ENCODE measurements at places on chromosomes 13 and 19.

- peak; percentile 61 for DNase-seq
These were observed 181.5 kb downstream of the DNAJC3 start for GRCh38 chr13:95858286-95859075.

DNA sequence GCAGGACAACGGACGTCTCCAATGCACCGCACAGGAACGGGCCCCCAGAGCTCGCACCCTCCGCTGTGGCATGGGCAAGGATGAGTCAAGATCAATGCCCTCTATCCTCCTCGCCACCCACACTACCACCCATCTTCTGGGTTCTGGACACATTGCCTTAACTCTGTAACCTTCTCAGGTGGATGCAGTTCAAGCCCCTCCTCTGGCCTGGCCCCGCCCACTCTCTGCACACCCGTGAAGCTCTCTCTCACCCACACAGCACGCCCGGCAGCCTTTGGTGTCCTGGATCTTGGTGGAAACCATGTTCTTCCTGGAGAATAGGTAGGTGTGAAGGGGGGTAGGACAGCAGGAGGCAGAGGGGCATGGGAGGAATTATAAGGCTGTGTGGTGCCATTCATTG is 20.7 kb downstream of the MAP4K1 start:
- DNase-seq, result no peak

DNA sequence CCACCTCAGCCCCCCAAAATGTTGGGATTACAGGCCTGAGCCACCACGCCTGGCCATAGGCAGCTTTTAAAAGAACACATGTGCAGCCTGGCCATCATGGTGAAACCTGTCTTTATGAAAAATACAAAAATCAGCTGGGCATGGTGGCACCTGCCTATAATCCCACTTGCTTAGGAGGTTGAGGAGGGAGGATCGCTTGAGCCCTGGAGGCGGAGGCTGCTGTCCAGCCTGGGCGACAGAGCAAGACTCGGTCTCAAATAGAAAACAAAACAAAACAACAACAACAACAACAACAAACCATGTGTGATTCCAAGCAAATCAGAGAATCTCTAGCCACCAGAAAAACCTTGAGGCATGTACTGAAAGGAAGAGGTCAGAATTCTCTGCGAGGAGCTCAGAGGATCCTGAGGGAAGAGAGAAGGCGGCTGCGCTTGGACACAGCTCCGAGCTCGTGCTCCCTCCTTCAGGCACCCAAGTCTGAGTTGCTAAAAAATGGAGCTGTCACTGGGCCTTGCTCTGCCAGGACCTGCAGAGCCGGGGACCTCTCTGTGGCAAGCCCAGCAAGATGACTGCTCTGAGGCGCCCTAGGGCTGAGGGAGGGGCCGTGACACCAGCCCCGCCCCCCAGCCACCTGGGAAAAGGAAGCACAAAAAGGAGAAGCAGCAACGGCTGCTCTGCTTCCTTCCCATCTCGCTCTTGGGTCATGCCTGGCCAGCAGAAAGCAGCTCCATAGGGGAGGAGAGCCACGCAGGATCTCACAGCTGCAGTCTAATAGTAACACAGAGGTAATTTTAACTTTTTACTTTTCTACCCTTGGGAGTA is at the start of gene ARL11:
ARL11 (plus strand) TSS at position 677 of the 822 bp plus-strand sequence. CDS start 1,941 bp downstream, outside the sequence.
- DNase-seq, result no peak

GRCh38 chr13:27176470-27177410 is 5.1 kb upstream of the USP12 start:
- no peak for DNase-seq

- DNase-seq, result peak; percentile 9
These were observed 7.5 kb upstream of the OR10H5 start for GRCh38 chr19:15779756-15780476.

GRCh38 chr13:79807554-79807953 is 326.6 kb downstream of the NDFIP2 start:
- DNase-seq, result no peak

- DNase-seq, result no peak
These were observed 872.3 kb downstream of the SLITRK1 start for GRCh38 chr13:83009987-83010386.

GRCh38 chr13:94548821-94549231 is 47.1 kb downstream of the TGDS start:
- peak; percentile 65 for DNase-seq

- DNase-seq, result no peak
These were observed 50.5 kb upstream of the UBE2L5 start for GRCh38 chr13:30371649-30372265.

- DNase-seq, result no peak
These were observed 849 bp downstream of the GAS6 start for GRCh38 chr13:113862931-113863523.

DNA sequence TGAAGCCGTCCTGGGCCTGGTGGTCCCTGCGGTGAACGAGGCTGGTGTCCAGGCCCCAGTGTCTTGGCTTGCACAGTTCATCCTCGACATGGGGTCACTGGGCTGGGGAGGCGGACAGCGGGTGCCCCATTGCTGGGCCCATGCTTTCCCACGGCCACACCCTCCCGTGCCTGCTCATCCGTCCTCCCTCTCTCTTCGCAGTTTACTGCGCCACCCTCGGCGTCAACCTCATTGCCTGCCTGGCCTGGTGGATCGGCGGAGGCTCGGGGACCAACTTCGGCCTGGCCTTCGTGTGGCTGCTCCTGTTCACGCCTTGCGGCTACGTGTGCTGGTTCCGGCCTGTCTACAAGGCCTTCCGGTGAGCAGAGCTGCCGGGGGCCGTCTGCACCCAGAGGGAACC is 12.7 kb downstream of the ADAT3 start:
- no peak for DNase-seq

GRCh38 chr13:25762795-25763377 is 288.9 kb downstream of the SHISA2 start:
- DNase-seq, result no peak

DNA sequence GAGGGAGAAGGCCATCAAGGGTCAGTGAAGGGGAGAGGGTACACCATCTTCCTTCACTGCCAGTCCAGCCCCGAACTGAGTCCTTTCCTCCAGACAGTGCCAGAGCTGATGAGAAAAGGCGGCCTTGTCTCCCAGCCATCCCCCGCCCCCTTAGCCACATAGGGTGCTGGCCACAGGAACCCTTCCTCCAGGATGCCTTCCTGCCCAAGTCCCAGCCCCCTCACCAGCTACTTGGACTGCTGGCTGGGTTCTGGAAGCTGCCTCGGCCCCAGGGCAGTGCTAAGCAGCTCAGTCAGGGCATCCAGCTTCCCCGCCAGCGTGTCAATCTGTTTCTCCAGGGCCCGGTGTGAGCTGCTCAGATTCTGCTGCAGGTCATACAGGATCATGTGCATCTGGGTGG is 12.6 kb upstream of the SMG9 start:
- no peak for DNase-seq

GRCh38 chr13:41516760-41517159 is 59.4 kb downstream of the RGCC start:
- no peak for DNase-seq

GRCh38 chr13:64801768-64802167 is 2428.4 kb downstream of the PCDH9 start:
- DNase-seq, result no peak

GRCh38 chr13:69866555-69866954 is 241.1 kb upstream of the ATXN8OS start:
- no peak for DNase-seq

DNA sequence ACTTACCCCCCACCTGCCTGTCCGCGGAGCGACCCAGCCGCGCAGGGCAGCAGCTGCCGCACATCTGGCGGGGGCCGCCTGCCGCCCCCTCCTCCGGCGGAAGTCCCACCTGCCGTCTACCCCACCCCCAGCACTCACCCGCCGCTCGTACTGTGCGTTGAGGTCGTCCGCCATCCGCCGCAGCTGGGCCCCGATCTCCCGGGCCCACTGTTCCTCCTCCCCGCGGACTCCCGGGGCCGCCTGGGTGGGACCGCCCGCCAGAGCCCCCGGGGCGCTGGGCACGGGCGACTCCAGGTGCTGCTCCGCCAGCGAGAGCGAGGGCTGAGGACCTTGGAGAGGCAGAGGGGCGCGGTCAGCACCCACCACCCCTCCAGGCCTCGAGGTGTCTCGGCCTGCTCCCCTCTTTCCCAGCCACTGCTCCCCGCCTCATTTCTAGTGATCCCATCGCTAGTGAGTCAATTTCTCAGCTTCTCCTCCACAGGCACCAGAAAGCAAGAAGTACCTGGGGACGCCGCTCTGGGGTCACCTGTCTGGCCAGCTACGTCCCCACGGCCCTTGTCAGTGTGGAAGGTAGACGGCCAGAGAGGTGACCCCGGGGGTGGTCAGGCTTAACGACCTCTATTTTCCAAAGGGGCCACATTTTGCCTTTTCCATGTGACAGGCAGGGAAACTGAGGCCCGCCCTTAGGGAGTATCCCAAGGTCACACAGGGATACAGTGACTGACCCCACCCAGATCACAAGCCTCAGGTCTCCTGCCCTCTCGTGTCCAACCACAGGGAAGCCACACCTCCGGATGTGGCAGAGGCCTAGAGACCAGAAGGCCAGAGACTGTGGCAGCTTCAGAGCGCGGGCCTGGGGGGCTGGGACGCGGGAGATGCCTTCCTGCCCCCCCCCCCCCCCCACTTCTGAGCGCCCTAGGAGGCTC is 4.3 kb downstream of the BBC3 start:
- DNase-seq, result peak; percentile 74

DNA sequence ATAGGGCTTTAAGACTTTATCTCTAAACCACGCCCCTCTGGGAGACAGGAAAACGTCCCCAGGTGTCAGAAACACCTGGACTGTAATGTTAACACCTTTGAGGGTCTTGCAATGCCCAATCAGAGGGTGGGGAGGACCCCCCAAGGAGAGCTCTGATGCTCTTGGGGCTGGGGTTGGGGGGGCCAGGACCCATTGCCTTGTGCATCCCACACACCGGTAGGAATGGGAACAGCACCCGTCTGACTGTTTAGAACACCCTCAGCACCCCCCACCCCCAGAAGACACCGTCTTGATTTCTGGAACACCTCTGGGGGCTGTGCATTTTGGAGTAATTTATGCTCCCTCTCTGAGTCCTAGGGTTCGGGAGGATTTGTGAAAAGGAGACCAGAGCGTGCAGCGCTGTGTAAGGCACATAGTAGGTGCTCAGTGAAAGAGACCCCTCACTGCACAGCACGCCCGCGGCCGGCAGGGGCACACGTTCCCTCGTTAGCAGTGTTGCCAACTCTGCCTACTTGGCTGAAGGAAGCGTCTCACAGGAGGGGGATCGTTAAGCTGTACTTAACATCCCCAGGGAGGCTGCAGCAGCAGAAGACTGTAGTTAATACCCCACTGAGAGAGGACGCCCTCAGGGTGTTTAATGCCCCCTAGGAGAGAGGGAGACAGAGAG is 2.8 kb upstream of the ERFL start:
- peak; percentile 76 for DNase-seq

DNA sequence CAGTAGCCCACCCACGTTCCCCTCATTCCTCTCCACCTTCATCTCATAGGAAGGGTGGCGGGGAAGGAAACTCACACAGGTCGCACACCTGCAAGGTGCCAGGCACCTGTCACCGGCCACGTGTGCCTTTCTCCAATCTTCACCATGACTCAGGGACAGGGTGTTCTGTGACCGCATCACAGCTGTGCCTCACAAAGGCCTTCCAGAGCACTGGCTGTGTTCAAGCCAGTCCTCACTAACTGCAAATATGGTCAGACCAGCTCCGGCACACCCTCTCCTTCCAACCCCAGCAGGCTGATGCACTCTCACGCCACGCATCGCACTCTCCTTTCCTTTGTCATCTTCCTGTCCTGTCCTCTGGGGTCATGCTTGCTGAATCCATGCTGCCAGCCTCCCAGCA is 415.9 kb downstream of the IRS2 start:
- DNase-seq, result no peak

DNA sequence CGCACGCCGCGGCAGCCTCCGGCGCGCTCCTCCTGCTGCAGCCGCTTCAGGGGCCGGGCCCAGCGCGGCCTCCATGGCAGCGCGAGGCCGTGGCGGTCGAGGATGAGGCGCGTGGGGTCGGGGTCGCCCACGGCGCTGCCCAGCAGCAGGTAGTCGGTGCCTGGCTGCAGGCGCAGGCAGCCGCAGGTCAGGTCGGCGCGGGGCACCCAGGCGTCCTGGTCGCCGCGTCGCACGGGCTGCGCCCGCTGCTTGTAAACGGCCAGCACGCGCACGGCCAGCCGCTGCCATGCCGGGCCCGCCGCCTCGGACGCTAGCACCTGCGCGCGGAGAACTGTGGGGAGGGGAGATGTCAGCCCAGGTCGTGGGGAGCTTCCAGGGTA is 11.1 kb downstream of the NTN5 start:
- no peak for DNase-seq

- DNase-seq, result no peak
These were observed 56.4 kb upstream of the GJB6 start for GRCh38 chr13:20288561-20288960.

DNA sequence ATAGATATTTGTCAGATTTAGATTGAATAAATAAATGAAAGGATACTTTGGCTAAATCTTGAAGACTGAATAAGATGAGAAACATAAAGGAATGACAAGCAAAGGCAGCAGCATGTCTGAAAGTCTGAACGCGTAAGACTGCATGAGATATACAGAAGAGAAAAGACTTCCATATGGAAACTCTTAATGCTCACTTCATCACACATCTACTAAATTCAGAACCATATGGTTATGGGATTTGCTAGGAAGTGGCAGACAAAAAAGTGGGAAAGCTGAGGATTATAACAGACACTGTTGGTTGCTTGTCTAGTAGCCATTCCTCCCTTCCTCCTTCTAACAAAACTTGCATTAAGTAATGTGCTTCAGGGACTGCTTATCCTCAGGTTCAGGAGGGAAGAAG is 446.7 kb downstream of the KCTD12 start:
- no peak for DNase-seq

GRCh38 chr19:29886586-29886985 is 55.5 kb upstream of the URI1 start:
- DNase-seq, result no peak

GRCh38 chr13:73720216-73720840 is 413.9 kb downstream of the KLF12 start:
- DNase-seq, result no peak

GRCh38 chr13:29362849-29363604 is 232.5 kb downstream of the SLC7A1 start:
- DNase-seq, result peak; percentile 34

GRCh38 chr13:54357284-54357933 is 1328.8 kb downstream of the OLFM4 start:
- no peak for DNase-seq

- DNase-seq, result no peak
These were observed 1.0 kb downstream of the CEBPA start for GRCh38 chr19:33301144-33301899.

- DNase-seq, result no peak
These were observed 27.8 kb downstream of the ARID3A start for GRCh38 chr19:953445-954271.

- DNase-seq, result no peak
These were observed 24.8 kb downstream of the ELAVL1 start for GRCh38 chr19:7980635-7981121.

DNA sequence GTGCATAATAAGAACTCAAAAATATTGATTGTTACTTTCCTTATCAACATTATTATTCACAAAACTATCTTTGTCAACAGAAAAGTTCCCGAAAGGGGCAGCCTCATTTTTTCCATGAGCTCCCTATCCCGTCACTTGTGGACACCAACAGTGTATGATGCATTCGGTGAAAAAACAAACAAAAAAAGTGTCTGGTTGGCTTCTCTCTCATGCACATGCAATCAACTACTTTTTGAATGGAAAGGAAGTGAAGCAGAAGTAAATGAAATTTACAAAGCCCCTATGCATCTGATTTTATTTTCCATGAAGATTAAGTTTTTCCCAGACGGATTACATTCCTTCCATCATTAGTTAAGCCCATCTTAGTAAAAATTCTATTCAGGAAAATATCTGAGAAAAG is 526.9 kb downstream of the RFC3 start:
- no peak for DNase-seq

GRCh38 chr13:100512422-100512821 is 76.2 kb downstream of the GGACT start:
- DNase-seq, result no peak
